ENCODE measurements at places on chromosomes 2 and 18.

- DNase-seq, result no peak
These were observed 517.9 kb downstream of the PLCL1 start for GRCh38 chr2:198322275-198322674.

DNA sequence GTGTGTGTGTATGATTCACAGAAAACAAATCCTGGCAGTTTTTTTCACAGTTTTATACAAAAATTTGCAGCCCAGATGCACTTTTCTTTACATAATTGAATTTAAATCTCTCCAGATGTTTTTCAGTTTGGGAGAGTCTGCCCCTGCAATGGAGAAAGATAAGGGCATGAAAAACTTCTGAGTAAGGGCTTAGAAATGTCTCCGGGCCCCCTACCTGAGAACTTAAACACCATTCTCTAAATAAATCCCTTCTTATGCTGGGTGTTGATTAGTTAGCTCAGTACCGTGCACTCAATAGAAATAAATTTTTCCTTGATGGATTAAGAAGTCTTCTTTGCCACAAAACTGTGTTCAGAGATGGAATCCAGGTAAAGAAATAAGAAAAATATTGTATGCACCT lies 64.5 kb downstream of the DPP4 start:
- no peak for DNase-seq

- DNase-seq, result no peak
These were observed 26.0 kb downstream of the SH3YL1 start for GRCh38 chr2:237878-238277.

- DNase-seq, result no peak
These were observed 104.0 kb upstream of the MGAT5 start for GRCh38 chr2:134149904-134150303.

- DNase-seq, result no peak
These were observed 306.4 kb downstream of the TSN start for GRCh38 chr2:122061831-122062230.

- DNase-seq, result no peak
These were observed 120.6 kb downstream of the PLB1 start for GRCh38 chr2:28616396-28616999.

GRCh38 chr2:174180726-174181236 lies 67.6 kb downstream of the OLA1 start:
- no peak for DNase-seq

GRCh38 chr18:63545000-63545399 lies 2.8 kb downstream of the SERPINB12 start:
- DNase-seq, result no peak

DNA sequence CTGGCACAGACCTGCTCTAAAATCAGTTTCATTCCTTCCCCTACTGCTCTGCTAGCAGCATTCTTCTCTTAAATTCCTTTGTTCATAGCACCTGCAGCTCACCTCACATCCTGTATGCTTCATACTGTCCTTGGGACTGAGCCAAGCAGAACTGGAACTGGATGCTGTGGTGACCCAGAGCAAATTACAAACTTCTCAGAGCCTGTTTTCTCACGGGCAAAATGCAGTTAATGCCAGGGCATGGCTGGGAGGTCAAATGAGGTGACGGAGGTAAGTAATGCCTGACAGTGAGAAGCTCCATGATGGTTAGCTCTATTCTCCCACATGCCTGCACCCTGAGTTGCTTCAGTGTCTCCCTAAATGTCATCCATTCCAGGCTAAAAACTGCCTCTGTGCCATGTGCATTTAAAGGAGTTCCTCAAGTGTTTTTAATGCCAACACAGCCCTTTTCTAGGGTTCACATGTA lies 29.7 kb downstream of the C2orf42 start:
- DNase-seq, result no peak

DNA sequence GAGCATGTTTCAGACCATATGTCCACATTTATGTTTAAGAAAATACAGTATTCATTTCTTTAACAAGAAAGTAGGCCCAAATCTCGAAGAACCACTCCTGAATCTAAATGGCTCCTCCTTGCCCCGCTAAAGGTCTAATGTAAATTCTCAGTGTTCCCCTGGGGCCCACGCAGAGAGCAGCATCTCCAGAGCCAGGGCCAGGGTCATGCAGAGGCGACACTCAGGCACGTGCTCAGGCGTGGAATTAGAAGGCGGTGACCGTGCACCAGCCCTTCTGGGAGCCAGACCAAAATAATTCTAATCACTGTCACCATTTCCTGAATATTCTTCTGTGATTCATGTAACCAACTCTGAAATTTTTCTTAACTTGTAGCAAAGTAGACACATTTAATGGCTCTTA lies 68.3 kb upstream of the MYT1L start:
- DNase-seq, result no peak

DNA sequence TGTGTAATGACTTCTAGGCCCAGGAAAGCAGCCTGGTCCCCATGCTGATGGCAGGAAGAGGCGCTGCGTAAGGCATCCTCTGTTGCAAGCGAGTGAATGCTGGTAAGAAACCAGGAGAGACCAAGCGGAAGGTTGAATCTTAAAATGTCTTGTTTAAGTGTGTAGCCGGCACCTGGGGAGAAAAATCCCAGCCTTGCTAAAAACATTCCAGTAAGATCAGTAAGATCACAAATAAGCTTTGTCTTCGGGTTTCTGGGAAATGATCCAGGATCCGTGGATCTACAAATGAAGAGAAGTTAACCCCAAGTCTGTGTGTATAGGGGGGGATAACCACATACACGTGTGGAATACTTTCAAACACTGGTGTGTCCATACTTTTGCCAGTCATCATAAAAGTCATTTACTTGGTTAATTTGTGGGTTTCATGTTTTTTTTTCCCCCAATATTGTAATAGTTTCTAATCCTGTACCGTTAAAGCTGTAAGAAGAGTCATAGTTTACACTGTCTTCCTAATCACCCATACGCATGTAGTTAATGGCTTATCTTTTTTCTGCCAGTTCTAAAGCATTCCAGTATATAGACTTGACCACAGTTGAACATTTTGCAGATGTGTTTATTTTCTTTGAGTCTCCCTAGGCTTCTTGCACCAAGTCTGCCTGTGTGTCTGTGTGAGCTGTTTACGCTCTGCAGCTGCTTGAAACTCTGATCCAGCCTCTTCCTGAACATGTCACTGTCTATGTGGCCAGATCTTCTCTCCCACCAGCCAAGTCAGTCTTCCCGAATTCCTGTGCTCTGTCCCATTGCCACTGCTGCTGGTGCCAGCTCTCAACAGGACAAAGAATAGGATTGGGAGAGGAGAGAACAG lies 135.9 kb upstream of the ARL4C start:
- DNase-seq, result no peak

- no peak for DNase-seq
These were observed 29.1 kb downstream of the EMX1 start for GRCh38 chr2:72946466-72946865.

DNA sequence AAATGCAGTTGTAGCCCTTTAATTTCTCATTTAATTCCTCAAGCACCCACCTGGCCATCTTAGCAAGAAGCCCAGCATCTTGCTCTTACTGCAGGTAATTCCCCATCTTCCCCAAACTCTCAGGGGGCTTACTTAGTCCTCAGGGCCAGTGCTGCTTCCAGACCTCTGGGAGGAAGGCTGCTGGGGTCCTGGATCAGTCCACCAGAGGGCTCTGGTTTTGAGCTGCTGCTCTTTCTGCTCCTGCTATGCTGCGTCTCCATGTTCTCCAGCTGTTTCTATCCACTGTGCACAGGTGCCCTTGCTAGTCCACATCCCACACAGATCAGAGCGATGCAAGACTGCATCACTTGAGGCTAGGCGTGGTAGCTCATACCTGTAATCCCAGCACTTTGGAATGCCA lies 34.5 kb upstream of the TMEM87B start:
- no peak for DNase-seq

- DNase-seq, result no peak
These were observed 169.6 kb upstream of the HAAO start for GRCh38 chr2:42961961-42962360.

DNA sequence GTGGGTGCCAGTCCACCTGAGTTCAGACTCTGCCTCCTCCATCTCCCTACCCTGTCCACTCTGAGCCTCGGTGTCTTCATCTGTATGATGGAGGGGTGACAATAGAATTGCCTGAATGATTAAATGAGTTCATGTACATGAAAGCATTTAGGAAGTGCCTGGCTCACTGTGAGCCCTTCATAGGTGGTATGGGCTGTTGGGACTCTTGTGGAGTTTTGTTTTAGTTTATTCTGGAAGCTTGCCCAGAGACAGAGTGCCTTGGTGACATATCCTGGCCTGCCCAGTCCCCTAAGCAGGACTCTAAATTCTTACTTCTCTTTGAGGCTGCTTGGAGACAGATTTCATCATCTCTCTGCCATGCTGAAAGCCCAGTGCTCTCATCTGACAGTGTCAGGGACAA lies 24.5 kb upstream of the GIGYF2 start:
- DNase-seq, result no peak

DNA sequence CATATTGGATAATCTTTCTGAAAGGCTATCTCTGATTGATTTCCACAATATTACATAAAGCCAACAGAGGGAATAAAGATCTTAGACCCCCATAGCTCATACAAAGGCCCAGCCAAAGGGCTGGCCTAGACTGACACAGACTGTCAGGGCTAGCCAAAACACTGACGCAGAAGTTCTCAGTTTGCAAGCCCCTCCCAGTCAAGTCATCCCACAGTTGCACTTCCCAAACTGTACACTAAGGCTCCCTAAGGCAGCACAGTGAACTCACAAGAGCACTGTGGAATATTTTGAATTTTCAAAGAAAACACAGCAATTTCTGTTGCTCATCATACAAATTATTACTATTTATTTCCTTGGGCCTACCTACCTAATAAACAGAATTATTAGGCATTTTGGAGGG lies 244.9 kb downstream of the SP3 start:
- no peak for DNase-seq

GRCh38 chr2:182165202-182165601 lies 179.5 kb downstream of the PPP1R1C start:
- DNase-seq, result no peak

DNA sequence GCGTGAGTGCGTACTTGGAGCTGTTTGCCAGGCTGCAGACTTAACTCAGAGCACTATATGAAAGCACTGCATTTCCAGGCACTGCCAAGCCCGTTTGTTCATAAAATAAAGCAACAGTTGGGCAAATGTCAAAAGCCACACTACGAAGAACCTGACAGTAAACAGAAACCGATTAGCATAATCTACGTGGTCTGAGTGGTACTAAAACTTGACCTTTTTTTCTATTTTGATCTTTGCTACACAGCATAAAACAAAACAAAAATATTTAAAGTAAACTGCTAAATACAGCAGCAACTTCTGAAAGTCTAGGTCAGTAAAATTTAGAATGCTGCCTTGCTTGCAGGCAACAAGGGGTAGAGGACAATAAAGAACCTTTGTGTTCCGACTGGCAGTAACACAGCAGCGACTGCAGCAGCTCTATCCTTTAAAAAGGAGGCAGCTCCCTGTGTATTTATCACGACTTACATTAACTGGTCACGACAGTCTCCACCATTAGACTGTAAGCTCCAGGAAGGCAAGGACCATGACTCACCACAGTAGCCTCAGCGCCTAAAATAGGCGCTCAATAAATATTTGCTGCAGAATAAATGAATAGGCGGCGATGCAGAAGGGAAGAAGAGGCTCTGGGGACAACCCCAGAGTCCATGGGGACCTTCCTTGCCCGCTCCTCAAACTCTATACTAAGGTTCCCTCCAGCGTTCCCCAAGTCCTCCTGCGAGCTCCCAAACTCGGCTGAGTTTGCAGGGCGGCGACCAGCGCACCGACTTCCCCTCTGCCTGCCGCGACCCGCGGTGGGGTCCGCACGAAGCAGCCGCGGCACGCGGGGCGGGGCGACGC lies 902 bp downstream of the SS18 start:
- no peak for DNase-seq

Data from NCI-H1436 treated with DMSO at 0.1 percent for 48 hours (cell line).